ENCODE measurements at places on chromosomes 3 and 15.

DNA sequence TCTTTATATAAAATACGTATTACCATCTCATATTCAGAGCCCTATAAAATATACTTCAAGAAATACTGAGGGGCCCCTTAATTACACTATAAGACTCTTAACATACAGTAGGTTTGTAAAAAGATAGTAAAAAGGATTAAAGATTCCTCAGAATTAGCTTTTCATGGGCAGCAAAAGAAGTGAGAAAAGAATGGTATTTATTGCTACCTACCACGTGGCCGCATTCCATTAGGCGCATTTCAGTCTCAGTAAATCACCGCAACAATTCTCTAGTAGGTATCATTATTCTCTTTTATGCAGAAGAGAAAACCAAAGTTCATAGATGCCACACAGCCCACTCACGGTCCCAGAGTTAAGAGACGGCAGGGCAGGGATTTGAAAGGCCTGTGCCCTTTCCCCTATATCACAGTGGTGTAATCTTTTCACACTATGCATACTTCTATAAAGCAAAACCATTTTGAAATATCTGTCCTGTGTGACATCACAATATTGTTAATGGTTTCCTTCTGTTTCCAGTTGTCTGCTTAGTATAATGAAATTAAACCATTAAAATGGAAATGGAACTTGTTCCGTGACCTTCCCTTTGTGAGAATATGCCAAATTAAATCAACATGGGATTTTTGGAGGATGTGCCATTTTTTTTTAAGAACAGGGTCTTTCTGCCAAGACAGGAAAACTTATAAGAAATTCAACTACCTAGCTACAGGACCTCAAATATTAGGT lies 1072.2 kb downstream of the FHIT start:
- no peak for DNase-seq

DNA sequence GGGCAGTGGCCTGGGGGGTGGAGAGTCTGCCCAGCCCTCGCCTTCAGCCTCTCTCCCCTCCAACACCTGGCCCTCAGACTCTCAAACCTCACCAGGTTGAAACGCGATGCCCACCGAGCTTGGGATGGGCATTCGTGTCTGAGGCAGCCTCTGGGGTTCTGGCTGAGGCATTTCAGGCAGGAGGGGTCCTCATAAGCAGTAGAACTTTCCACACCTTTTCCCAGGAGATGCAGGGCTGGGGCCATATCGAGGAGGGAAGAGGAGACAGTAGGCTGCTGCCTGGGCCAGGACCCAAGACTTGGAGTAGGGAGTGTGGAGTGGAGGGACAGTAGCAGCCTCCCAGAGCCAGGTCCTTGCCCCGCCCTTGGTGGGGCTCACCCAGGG lies 24.6 kb downstream of the ACAA1 start:
- no peak for DNase-seq

DNA sequence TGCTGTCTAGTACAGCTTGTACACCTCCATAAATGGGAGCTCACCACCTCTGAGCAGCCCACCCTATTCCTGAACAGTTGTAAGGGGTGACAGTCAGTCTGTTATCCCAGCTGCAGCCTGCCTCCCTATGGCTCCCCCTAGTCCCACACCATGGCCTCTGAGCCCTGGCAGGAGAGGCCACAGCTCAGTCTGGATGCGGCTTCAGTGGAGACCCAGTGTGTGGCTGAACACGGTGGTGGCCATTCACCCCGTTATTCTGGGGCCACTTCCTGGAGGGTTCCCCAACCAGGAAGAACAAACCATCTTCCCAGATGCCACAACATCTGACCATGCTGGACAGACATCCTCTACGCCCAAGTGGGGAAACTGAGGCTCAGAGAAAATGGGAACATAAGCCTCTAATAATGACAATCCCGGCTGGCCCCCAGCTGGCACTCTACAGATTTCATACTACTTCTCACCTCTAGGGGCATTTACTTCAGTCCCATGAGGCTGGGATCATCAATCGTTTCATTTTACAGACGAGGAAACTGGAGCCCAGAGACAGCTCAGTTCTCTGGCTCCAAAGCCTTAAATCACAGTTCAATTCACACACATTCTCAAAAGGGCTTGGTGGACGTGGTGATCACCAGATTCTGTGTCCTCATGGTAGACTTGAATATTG lies 9.2 kb upstream of the GRIP2 start:
- no peak for DNase-seq

DNA sequence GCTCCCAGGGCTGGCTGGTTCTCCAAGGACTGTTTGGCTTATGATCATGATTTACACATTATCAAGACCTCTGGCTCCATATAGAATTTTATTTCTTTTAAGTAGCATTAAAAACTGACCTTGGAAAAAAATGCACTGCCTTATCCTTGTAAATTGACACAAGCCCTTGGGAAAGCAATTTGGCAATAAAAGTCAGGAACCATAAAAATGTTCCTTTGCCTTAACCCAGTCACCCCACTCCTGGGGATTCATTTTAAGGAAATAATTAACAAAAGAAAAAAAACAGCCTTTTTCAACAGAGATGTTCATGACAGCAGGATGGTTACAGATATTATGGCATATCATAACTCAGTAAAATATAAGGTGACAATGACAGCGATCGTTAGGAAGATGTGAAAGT lies 51.6 kb upstream of the NR2E3 start:
- DNase-seq, result no peak

DNA sequence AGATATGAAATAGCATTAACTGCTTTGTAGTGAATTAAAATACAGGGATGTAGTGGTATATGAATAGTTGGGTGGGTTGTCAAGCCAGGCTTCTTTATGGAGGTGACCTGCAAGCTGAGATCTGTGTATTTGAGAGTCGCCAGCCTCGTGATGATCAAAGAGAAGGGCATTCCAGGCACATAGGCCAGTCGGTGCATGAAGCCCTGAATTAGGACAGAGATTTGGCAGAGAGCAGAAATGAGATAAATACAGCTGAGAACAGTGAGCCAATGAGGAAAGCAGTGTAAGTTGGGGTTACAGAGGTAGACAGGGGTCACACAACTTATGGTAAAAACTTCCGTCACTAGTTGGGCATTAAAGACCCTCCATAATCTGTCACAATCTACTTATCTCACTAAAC lies 641.9 kb downstream of the OTOL1 start:
- DNase-seq, result no peak

DNA sequence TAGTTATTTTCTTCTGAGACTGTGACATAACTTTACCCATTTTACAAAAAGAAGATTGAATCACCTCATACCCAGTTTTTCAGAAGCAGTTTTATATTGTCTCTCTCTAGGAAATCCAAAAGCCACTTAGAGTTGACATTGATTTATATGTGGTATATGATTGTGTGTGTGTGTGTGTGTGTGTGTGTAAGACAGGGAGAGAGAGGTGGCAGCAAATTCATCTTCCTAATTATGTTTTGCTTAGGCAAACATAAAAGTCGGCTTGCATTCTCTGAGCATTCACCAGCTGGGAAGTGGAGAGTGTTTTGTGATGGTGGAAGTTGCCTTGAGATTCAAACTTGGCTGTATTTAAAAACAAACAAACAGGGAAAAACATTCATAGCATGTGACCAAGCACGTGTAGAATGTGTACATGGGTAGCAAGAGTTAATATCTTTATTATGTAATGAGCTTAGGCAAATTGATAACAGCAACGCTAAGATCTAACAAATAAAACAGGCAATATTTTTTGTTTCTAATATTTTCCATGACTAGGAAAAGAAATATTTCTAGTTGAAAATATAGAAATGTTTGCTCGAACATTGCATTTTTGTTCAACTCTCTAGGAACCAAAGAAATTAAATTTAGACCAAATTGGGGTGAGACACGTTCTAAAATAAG lies 64.4 kb upstream of the IGF1R start:
- DNase-seq, result no peak

GRCh38 chr3:28915741-28916500 lies 364.9 kb upstream of the RBMS3 start:
- DNase-seq, result no peak

DNA sequence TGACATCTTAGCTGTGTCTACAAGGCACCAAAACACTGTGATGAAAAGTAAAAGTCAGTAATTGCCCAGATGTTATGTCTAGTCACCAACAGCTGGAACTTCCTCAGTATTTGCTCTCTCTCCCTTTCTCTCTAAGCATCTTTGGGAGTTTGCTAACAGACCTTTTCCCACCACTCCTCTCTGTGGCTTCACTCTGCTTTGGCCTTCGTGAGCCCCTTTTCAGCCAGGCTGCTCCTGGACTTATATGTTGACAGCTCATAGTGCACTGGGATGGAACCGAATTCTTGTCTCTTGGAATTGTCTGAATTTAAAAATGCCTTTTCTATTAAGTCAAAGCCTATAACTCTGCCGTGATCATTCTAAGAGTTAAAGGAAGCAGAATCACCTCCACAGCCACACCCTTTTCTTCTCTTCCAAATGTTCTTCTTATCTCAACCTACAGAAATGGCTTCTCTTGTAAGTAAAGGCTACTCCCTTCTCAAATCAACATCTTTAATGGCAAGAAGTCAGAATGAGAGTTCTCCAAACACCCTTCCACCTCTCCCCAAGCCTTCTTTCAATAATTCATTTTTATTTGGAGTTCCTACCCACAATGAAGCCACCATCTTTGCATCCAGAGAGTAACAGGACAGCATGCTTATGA lies 17.2 kb upstream of the FOXP1 start:
- DNase-seq, result no peak

DNA sequence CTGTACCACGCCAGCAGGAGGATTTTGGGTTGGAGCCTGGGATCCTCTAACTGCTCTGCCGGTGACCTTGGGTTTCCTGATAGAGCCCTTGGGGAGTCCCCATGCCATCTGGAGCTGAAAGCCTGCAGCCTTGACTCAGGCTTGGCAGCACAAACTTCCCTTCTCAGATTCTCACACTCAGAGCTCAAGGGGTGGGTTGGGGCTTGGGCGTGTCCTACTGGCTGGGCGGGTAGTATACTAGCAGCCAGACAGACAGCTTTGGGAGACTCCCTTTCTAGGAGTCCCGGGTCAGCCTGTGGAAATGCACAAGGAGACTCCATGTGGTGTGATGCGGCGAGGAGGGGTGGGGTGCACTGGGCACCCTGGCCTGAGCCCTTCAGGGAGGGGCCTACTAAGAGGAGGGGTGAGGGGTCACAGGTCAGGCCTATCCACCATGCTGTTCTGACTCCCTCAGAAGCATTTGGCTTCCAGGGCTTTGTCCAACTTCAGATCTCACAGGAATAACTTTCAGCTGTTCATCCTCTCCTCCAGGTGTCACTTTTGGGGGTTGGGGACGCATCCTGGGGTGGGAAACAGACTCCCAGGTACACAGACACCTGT lies 21.6 kb upstream of the PLXNA1 start:
- DNase-seq, result no peak

GRCh38 chr15:42491539-42492225 lies 741 bp upstream of the ZNF106 start:
- DNase-seq, result no peak

DNA sequence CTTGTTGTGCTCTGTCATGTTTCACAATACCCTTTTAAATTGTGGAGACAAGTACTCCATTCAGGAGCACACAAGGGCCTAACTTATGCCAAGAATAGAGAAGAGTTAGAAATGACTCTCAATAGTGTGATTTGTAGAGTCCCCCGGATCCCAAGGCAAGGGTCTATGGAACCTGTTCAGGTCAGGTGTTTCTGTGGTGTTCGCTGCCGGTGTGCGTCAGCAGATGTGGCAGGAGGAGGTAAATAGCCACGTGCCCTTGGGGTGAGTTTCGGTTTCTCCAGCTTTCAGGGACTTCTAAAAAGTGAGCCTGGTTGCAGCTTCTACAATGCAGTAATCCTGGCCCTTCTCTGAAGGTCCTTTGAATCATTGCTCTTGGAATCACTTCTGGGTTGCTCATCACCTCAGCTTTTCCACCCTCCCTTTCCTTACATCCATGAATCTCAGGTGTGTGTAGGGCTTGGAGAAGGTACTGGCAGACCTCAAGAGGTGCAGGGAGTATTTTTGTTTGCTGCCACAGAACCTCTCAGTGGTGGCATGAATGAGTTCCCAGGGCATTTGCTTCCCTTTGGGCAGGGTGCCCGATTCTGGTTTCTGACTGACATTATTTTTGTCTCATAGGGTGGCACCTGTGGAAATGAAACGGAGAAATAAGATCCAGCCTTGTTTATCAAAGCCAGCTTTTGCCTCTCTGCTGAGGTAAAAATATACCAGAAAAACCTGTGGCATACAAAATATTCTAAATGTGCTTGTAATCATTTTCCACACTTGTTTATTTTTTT lies 7.3 kb downstream of the ST3GAL6 start:
- no peak for DNase-seq

- DNase-seq, result no peak
Observed at GRCh38 chr3:14430706-14431451, 28.5 kb downstream of the SLC6A6 start.

DNA sequence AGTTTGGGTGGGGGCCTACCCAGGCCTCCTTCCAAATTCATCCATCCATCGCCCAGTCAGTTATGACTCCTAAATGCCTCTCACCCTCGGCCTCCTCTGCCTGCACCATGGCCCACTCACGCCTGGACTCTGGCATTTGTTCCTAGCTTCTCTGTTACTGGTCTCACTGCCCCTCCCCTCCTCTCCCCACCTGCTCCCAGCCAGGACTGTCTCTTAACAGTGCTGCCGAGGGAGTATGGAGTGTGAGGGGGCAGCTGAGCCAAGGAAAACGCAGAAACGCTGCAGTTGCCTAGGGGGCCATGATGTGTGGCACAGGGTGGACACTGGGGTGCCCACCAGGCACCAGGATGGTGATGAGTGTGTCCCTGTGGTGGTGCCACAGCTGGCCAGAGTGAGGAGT lies 3.1 kb downstream of the RCCD1 start:
- DNase-seq, result no peak

DNA sequence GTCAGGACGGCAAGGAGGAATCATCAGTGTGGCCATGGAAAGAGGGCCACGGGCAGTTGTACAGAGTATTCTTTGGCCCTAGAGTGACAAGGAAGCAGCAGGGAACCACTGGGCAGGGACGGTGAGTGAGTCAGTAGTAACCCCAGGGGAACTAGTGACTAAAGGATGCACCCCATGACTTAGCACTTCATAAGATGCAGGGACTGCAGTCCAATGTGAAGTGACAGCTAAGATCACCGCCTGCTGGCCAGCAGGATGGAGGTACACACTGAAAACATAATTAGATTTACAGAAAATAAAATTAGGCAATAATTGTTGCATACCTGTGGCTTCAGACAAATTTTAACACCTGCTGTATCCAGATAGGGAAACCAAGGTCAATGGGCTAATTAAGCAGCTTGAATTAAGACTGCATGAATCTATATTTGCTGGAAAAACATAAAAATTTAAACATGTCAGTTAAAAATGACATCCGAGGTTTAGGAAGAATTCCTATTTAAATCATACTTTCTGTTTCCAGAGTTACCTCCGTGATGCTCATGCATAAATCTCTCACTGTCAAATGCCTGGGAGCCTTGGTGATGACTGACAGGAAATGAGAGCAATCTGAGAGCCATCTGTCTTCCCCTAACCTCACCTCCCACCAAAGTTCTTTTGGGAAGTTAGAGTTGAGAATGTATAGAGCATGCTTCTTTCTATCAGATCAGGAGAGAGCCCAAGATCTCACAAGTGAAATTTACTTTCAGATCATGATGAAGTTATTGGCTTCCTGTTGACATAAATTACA lies 56.5 kb downstream of the DCLK3 start:
- no peak for DNase-seq

DNA sequence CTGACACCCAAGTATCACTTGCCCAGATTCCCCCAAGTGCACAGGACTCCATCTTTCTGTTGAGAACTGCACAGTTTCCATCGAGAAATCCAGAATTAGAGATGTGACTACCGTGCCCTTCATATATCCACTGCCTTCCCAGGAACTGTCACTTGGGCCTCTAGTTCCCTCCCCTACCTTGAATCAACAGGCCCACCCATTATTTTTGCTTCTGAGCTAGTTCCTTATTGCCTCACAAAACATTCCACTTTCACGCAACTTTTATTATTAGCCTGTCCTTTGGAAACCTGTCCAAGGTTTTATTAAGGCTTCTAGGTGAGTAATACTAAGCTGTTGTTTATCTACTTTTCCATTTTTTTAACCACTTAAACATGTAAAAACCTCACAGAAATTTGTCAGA lies 17.1 kb upstream of the SLC30A4 start:
- DNase-seq, result no peak

Data from kidney (tissue), 22 donors.